ENCODE measurements at places on chromosomes 2 and 18. TPM values are rescaled to one million over a fixed set of nuclear protein-coding genes. Genes with fewer than 3 reads are reported as not detected.

GRCh38 chr2:105749583-105750400 is 5.1 kb downstream of the NCK2 start:
- DNase-seq = no peak

DNA sequence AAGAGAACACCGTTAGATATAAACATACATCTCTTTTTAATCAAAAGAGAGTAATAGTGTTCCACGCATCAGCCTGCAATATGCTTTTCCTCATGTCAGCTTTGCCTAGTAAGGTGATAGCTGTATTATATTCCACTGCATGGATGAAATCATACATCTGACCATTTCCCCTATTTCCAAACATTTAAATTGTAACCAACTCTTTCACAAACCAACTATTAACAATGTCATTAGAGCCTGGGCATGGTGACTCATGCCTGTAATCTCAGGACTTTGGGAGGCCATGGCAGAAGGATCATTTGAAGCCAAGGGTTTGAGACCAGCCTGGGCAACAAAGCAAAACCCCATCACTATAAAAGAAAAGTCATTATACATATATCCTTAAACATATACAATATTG is 284.8 kb downstream of the BCL11A start:
- no peak for DNase-seq

Gene SPHKAP
- total RNA-seq = 0.32 TPM

- DNase-seq = no peak
These were observed 6.9 kb downstream of the GPD2 start for GRCh38 chr2:156443089-156443488.

GRCh38 chr2:3500326-3500899 is 18.9 kb downstream of the ADI1 start:
- DNase-seq = no peak

Gene CAVIN2
- 2.8 TPM for total RNA-seq

Gene GPR55
- total RNA-seq = not detected

DNA sequence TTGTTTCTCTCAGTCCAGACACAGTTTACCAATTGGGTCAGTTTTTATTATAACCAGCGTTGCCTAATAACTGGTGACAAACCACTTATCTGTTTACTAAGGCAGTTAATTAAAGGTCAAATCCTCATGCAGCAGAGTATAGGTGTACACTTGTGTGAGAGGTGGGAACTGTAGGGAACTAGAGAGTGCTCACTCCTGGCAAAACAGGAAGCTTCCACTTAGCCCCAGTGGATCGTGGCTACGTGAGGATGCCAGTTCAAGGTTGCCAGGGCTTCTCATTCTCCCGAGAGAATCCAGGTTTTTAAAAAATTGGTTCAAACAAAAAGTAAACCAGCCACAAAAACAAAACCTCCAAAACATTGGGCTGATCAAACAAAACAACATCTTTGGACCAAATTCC is 8.1 kb downstream of the CYBRD1 start:
- peak; percentile 12 for DNase-seq

GRCh38 chr2:174570318-174570958 is 27.2 kb downstream of the WIPF1 start:
- DNase-seq = no peak

DNA sequence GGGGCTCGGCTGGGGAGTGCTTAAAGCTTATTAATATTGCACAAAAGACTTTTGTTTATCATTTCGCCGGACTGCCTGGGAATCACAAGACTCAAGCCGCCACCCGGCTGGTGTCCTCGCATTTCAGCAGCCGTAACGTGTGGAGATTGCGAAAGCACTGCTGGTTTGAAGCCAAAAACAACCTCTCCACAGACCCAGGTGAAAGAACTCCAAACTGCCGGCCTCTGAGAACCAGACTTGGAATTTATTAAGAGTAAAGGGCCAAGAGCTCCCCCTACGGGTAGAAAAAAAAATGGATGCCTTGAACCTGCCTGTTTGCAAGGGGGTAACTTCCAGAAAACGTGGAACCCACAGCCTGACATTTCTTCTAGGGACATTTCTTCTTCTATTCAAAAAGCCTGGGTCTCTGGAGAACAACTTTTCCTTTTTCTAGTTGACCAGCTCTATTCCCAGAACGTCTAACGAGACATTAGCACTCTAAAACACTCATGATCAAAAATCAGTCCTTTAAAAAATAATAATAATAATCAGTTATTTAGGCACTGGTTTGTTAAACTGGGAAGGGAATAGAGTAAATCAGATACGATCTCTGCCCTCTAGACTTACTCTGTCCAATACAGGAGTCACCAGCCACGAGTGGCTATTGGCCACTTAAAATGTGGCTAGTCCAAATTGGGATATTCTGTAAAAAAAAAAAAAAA is 216.3 kb downstream of the C1D start:
- peak; percentile 73 for DNase-seq
